ENCODE measurements at places on chromosomes 12 and 14.

DNA sequence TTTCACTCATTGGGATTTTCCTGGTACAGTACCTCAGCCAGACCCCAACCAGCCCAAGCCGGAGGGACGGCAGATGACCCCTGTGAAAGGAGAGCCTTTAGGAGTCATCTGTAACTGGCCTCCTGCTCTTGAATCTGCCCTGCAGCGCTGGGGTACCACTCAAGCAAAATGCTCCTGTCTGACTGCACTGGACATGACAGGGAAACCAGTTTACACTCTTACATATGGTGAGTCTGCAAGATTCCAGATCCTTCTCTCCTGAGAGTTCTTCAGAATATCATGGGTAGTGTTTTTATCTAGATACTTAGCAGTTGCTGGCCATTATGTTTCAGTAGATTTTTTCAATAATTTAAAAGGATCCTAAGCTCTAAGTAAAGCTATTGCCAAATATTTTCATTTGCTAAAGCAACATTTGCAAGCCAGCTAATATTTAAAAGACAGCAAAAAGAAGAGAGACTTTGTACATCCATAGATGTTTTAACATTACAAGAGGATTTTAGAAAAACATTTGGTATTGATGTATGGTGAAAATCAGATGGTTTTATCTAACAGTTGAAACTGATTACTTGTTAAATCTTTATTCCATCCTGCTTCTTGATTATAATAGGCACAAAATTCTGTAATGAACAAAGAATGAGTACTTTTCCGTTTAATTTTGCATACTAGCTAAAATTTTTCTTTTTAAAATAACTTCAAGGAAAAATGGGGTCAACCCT lies 85.1 kb upstream of the ATF1 start:
- no peak for DNase-seq

DNA sequence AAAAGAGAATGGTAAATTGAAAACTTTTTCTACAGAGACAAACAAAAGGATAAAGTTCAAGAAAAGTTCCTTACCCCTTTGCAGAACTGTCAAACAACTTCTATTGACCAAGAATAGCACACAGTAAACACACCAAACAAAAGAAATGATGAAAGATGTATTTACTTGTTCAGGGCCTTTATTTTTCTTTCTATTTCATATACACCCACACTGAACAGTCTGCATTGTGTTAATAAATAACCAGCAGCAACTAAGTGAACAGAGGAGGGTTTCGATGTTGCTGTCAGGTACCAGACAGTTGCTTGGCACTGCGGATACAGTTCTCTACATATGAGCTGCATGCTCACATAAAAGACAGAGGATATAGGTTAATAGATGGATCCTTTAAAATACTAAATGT lies 122.1 kb downstream of the SOX5 start:
- no peak for DNase-seq

DNA sequence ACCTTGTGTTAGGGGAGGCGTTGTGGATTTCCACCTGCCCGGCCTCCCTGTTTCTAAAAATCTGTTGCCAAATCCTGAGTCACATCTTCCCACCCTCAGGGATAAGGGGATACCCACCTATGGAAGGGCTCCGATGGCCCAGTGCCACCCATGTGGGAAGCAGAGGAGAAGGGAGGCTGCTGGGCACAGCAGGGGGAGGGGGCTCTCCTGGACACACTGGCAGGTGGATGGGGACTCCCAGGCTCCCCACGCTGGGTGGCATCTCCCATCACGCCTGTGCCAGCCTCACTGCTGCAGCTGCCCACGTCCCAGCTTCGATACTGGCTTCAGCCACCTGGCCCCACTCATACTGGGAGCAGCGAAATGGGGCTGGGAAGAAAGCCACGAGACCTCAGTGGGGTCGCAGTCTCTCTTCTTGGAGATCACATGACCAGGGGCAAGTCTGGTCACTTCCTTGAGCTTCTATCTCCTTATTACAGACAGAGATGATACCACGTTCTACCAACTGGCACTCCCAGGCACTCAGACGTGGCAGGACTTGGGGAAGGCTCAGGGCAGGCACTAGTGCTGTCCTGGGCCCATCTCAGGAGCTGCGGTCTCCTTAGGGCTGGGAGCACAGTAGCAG lies 72.2 kb downstream of the PITPNM2 start:
- no peak for DNase-seq

DNA sequence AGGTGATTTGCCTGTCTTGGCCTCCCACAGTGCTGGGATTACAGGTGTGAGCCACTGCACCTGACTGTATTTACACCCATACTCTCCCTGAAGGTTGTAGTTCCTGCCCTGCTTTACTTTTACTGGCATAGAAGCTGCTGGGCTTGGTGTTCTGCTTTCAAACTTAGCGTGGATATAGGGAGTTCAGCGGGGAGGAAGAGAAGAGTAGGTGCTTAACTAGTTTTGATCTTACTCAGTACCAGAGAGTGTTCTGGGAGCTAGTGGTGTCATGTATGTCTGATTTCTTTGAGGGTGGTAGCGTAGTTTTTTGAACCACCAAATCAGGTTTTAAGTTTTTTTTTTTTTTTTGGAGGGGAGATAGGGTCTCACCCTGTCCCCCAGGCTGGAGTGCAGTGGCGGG lies 13.8 kb downstream of the RCOR1 start:
- no peak for DNase-seq

- no peak for DNase-seq
These were observed 173.0 kb downstream of the EMP1 start for GRCh38 chr12:13369474-13370056.

- no peak for DNase-seq
These were observed 63.6 kb upstream of the PWP1 start for GRCh38 chr12:107622001-107622400.
